ENCODE measurements at places on chromosomes 1 and 21. TPM values are rescaled to one million over a fixed set of nuclear protein-coding genes. Genes with fewer than 3 reads are reported as not detected.

The S100A1 gene
- total RNA-seq = not detected

GRCh38 chr1:228142701-228143136, 2.6 kb downstream of the GUK1 start:
- no peak overlapping the region for H3K27ac ChIP-seq
- H3K4me1 ChIP-seq = no peaks in the 10 kb centered on the region
- no peak for DNase-seq
- no peaks in the 10 kb centered on the region for H3K36me3 ChIP-seq
- H3K27me3 ChIP-seq = no peaks in the 10 kb centered on the region
- H3K4me3 ChIP-seq = no peak overlapping the region

The FAM72B gene
- not detected for total RNA-seq

- H3K27me3 ChIP-seq = peaks cover 3% of the 10 kb centered on the region
- H3K4me3 ChIP-seq = no peak overlapping the region
- no peak overlapping the region for H3K27ac ChIP-seq
- no peak for DNase-seq
- no peaks in the 10 kb centered on the region for H3K36me3 ChIP-seq
Measured at GRCh38 chr1:104765085-104765484, 1015.4 kb downstream of the AMY1C start.

DNA sequence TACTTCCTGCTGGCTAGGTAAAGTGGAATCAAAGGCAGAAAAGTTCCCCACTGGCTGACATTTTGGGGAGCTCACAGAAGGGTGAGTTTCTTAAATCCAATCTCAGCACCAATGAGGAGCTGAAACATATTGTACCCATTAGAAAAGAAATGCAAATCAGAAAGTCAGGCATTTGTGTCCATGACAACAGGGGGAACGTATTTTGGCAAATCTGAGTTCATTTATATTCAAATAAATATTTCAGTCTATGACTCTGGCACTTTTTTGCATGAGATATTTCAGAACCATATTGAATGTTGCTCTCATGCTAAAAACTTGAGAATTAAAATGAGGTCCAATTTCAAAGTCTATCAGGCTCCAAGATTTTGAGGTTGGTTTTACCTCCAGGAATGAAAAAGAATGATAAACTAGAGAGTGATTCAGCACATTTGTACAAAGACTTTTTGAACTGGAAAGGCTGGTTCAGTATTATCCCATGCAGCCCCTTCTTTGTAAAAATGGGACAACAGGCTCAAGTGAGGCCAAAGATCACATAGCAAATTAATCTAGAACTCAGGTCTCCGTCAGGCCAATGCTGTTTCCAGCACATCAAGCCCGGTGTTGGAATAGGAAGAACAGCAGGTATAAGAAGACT, 202.2 kb downstream of the RRAGC start:
- H3K36me3 ChIP-seq = no peaks in the 10 kb centered on the region
- no peaks in the 10 kb centered on the region for H3K4me1 ChIP-seq
- H3K27me3 ChIP-seq = no peaks in the 10 kb centered on the region
- H3K4me3 ChIP-seq = no peak overlapping the region

The SAMD11 gene
- 25.6 TPM for total RNA-seq

The RNU1-1 gene
- total RNA-seq = 2,125 TPM

DNA sequence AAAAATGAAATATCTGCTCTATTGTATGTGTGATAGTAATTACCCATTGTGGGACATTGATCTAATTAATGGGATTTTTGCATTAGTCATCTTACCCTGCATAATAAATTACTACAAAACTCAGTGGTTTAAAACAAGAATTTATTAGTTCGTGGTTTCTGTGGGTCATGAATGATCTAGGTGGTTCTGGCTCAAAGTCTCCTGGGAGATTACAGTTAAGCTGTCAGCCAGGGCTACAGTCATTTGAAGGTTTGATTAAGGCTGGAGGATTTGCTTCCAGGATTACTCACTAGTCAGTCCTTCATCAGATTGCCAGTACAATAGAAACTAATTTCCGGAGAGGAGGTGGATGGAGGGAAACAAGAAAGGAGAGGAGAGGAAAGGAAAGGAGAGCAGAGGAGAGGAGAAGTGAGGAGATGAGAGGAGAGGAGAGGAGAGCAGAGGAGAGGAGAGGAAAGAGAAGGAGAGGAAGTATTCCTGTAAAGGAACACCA, 60.4 kb upstream of the TNFSF4 start:
- H3K4me3 ChIP-seq = no peak overlapping the region
- no peak overlapping the region for H3K27ac ChIP-seq
- H3K36me3 ChIP-seq = no peaks in the 10 kb centered on the region
- no peaks in the 10 kb centered on the region for H3K4me1 ChIP-seq

The C1QA gene
- total RNA-seq = 114 TPM

GRCh38 chr21:31370893-31371544, 27.0 kb upstream of the TIAM1 start:
- H3K27me3 ChIP-seq = no peaks in the 10 kb centered on the region
- no peaks in the 10 kb centered on the region for H3K36me3 ChIP-seq
- H3K4me1 ChIP-seq = no peaks in the 10 kb centered on the region
- H3K27ac ChIP-seq = no peak overlapping the region

GRCh38 chr1:28074892-28075511, 13.4 kb downstream of the EYA3 start:
- H3K36me3 ChIP-seq = no peaks in the 10 kb centered on the region
- H3K4me3 ChIP-seq = no peak overlapping the region
- DNase-seq = no peak
- H3K27ac ChIP-seq = no peak overlapping the region
- H3K27me3 ChIP-seq = no peaks in the 10 kb centered on the region

DNA sequence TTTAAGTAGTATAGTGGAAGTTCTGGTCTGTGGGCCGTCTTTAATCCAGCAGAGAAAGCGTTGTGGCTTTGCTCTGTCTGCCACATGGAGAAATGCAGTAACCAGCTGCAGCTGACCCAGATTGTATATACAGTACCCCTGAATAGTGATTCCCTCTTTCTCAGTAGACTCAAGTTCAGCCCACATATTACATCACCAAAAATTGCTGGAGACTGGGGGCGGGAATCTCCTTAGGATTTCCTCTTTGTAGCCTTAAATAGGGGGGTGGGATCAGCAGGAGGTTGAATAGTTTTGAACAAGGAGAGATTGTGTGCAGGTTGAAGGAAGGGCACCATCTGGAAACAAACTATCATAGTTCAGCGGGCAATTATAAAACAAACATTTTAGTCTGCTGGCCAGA, at the start of gene ANGPTL1:
Gene ANGPTL1, minus strand, starts transcription at position 134 of the 400 bp plus-strand sequence. CDS start 5,301 bp downstream, outside the sequence.
- DNase-seq = no peak
- H3K36me3 ChIP-seq = no peaks in the 10 kb centered on the region
- H3K4me1 ChIP-seq = no peaks in the 10 kb centered on the region
- H3K4me3 ChIP-seq = peak within 1 kb of the TSS; percentile 22
- peak within 1 kb of the TSS; percentile 81 for H3K27ac ChIP-seq

- no peaks in the 10 kb centered on the region for H3K27me3 ChIP-seq
- H3K4me1 ChIP-seq = no peaks in the 10 kb centered on the region
- peak overlapping the region; percentile 66 for H3K27ac ChIP-seq
- H3K4me3 ChIP-seq = no peak overlapping the region
- no peak for DNase-seq
- no peaks in the 10 kb centered on the region for H3K36me3 ChIP-seq
Measured at GRCh38 chr1:183147735-183148134, 38.3 kb upstream of the LAMC2 start.

The MAP3K7CL gene
- 6.8 TPM for total RNA-seq

The CCDC185 gene
- total RNA-seq = not detected

The SERTAD4 gene
- total RNA-seq = 8.8 TPM

The PPIE gene
- 37.8 TPM for total RNA-seq

DNA sequence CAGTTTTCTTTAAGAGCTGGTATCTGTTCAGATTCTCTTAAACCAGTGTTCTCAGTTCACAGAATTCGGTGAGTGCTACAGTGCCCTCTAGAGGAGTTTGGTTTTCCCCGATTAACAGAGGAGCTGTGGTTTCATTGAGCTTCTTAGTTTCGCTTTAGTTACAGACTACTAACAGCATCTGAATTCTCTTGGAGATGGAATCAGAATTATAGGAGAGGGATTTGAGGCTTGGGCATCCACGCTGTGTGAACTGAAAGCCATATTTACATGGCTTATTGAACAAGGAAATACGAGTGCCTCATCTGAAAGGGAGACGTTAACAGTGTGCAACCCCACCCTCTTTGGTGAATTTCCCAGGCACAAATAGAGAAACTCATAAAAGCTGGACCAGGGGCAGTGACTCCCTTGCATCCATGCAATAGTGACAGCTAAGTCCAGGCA, 202.0 kb downstream of the USH2A start:
- H3K27me3 ChIP-seq = no peaks in the 10 kb centered on the region
- H3K4me1 ChIP-seq = no peaks in the 10 kb centered on the region
- no peaks in the 10 kb centered on the region for H3K36me3 ChIP-seq
- H3K27ac ChIP-seq = no peak overlapping the region

GRCh38 chr1:175663991-175664390, 79.4 kb downstream of the TNR start:
- H3K4me3 ChIP-seq = no peak overlapping the region
- no peak for DNase-seq
- H3K27me3 ChIP-seq = no peaks in the 10 kb centered on the region
- H3K27ac ChIP-seq = no peak overlapping the region

DNA sequence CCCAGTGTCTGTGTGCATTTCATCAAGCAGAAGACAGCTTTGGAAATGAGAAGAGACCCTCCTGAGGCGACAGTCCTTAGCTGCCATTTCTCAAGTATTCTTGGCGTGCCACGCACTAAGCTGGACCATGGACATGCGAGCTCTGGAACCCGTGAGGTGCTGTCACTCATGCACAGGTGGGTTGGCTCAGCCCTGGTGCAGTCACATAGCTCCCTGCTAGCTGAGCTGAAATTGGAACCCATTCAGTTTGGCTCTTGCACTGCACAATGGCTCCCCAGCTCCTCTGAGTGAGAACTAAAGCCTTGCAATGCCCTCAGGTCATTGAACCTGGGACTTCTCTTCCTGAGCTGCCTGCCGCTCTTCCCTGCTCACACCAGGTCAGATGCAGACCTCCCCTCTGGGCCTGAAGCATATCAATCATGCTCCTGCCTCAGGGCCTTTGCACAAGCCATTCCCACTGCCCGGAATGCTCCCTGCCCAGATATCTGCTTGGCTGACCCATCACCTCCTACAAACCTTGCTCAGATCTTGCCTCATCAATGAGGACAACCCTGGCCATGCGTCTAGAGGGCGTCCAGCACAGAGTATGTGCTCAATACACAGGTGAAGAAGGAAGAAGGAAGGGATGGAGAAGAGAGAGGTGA, 6.3 kb upstream of the SRARP start:
- no peaks in the 10 kb centered on the region for H3K27me3 ChIP-seq
- no peak overlapping the region for H3K4me3 ChIP-seq
- no peak for DNase-seq
- no peaks in the 10 kb centered on the region for H3K36me3 ChIP-seq
- H3K4me1 ChIP-seq = no peaks in the 10 kb centered on the region
